ENCODE measurements at places on chromosomes 1 and 21.

- DNase-seq, result peak; percentile 67
Measured at GRCh38 chr21:35575280-35575915, 484.9 kb downstream of the SETD4 start.

GRCh38 chr1:153348511-153349362 lies at the start of gene PGLYRP4:
Gene PGLYRP4, minus strand, starts transcription at chr1:153348841. Its CDS starts 909 bp downstream, at chr1:153347932.
- no peak for DNase-seq

GRCh38 chr1:36628804-36629203 lies 146.1 kb upstream of the CSF3R start:
- no peak for DNase-seq

DNA sequence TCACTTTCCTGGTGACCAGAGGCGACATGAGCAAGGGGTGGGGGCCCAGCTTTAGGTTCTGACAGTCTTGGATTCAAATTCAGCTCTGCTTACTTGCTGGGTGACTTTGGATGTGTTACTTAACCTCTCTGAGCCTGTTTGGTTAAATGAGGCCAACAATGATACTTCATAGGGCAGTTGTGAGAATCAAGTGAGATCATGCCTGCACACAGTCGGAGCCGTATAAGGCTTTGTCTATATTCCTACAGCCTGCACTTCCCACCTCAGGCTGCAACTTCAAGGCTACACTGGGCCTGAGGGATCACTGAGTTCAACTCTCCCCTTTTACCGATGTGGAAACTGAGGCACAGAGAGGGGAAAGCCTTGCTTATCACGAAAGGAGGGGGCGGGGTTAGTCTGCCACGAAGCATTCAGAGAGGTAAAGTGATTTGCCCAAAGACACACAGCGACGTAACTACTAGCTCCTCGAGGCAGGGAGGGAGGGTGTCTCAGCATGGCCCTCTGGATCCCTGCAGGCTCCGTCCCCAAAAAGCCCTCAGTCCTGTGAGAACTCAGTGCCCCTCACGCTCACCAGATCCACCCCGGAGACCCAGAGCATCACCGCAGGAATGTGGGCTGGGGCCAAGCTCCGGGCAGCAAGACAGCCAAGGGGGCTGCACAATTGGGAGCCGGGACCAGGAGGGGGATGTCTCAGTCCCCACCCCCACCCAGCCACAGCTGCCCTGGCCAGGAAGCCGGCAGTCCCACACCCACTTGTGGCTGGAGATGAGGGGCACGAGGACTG lies 25.0 kb downstream of the SDC3 start:
- no peak for DNase-seq

DNA sequence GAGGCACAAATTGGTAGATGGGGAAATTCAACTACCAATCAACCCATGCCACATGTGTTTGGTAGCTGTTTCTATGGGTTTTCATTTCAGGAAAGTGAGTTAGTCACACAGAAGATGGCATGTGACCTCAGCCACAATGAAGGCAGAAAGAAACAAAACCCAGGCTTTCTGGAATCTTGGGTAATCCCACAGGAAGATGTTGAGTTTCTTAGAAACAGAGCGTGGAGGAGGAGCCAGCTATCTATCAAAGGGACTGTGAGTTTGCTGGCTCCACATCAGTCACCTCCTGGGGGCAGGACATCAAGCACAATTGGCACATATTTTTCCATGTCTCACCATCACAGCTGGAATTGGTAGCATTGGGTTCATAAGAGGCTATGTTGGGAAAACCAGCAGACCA lies 188.9 kb upstream of the PLXNA2 start:
- peak; percentile 40 for DNase-seq

DNA sequence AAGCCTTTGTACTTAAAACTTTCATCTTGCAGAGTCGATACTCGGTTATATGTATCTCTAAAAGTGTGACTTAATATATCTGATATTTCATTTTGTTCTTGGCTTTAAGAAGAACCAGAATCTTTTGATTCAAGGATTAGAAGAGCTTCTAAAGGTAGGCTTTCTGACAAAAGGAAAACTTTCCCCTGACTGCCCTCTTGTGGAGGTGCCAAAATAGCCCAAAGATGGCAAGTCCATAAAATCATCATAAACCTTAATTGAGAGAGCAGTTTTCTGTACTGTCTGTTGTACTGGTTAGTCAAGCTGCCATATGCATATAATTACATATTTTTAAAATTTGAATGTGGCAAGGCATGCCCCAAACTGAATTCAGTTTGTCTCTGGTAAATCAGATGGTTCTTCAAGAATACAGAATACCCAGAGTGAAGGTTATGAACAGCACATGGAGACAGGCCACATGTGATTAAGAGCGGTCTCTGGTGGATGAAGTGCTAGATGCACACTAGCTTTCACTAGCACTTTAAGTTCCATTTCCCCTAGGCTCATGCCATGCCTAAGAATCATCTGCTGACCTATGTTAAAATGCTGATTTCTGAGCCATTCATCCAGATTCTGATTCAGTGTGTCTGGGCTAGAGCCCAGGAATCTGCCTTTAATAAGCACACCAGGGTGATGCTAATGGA lies 27.7 kb upstream of the ELAVL4 start:
- DNase-seq, result no peak

GRCh38 chr1:27773826-27774445 lies 917 bp downstream of the STX12 start:
- DNase-seq, result peak; percentile 59

- DNase-seq, result no peak
Measured at GRCh38 chr1:4681026-4681425, 26.6 kb downstream of the AJAP1 start.

DNA sequence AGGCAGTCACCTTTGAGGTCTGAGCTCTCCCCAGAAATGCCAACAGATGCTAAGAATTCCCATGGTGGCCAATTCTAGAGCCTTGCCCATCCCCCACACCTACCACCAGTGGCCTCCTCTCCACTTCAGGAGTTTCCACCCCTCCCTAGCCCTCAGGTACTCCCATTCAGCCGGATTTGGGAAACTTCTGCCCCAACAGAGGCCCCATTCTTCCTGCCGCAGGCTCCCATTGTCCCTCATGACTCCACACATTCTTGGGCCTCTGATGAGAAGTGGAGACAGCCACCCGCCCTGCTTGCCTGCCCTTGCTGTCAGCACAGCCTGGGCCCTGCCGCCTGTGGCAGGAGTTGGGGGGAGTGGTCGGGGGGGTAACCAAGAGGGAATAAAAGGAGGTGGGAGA lies 4.6 kb downstream of the BLACAT1 start:
- no peak for DNase-seq

GRCh38 chr1:36612881-36613280 lies 130.2 kb upstream of the CSF3R start:
- no peak for DNase-seq

DNA sequence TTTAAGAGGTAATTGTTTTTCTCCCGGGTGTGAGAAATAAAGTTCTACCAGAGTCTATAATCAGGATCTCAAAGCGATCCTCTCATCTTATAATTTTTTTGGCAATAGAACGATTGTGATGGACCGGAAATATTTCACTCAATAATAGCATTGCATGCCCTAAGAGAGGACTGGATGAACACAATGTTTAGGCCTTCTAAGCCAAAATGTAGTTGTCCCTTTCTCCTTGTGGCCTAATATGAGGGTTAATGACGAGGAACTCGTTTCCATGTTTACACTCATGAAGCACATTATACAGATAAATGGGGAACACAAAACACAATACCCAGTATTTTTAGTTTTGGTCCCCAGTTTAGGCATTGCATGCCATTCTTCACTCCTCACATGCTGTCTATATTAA lies 5.9 kb downstream of the TBX15 start:
- DNase-seq, result no peak

DNA sequence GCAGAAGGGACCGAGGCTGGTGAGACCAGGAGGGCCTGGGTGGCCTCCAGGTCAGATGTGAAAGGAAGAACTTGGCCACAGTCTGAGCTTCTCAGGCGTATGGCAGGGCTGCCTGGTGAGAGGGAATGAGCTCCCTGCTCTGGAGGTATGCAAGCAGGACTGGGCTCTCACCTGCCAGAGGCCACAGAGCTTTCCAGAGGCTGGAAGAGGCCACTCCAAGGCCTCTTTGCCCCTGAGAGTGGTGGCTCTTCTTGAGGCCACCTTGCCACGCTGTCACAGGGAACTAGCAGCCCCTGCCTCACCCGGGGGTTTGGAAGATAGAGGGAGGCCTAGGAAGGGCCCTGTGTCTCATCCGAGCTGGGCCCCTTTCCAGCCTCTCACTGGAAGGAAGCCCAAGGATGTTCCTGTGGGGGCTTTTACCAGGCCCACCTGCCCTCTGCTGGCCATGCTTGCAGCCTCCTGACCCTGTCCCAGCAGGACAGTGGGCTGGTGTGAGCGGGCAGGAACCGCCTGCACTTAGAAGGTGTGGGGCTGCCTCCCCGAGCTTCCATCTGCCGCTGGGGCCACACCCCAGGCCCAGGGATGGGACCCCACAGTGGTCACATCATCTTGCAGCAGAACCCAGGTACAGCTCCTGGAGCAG lies 10.0 kb downstream of the PCSK9 start:
- DNase-seq, result no peak

GRCh38 chr1:64312431-64312830 lies 109.0 kb downstream of the UBE2U start:
- DNase-seq, result no peak

DNA sequence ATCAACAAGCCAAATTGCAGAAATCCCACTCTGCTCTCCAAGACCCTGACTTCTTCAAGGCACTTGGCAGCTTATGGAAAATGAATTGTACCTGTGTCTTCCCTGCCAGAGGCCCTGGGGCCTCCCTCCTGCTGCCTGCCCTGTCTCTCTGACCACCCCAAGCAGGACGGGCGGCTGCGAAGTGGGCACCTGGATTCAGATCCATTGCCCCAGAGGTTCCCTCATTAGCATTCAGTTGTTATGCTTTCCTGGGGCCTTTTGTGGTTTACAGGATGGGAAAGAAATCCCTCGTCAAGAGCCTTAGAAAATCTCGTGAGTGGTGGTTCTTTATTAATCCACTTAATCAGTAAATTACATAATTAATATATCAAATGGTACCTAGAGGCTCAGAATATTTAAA lies 179.3 kb downstream of the TNR start:
- no peak for DNase-seq

GRCh38 chr1:74463333-74463988 lies 49.0 kb downstream of the LRRC53 start:
- peak; percentile 5 for DNase-seq

GRCh38 chr1:43930168-43930948 lies 3.2 kb upstream of the ARTN start:
- DNase-seq, result no peak

DNA sequence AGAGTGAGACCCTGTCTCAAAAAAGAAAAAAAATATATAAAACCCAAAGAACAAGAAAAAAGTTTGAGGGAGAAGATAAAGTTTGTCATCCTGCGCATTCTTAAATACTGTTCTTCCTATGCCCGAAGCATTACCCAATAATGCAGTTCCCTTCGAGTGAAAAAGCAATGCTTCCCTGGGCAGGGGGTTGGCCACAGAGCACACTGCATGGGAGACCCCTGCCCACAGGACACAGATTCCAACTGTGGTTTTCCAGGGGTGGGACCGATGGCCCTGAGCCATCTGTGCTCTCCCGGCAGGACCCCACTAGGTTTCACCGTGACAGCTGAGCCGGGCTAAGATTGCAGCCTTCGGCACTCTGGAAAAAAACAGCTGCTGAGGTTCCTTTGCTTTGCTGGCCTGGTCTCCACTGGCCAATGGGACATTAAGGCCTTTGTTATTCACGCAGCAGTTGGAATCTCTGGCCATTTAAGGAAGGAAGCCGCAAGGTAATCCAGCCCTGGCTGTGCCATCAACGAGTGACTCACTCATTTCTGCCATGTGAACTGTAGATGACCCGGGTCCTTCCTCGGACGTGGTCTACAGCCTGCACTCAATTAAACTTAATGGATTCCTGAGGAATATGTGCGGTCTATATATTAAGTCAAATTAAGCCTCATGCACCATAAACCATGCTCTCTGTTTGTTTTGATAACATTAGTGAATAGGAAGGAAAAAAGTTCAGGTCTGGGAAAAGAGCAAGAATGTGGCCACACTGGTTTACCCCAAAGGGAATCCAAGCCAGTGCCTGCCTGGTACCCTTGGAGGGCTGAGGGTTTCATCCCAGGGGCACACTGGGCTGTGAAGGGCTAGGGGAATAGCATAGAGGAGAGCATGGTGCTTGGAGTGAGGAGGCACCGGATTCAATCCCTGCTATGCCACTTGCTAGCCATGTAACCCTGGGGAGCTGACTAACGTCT lies 163.2 kb downstream of the ZBTB18 start:
- DNase-seq, result peak; percentile 93

DNA sequence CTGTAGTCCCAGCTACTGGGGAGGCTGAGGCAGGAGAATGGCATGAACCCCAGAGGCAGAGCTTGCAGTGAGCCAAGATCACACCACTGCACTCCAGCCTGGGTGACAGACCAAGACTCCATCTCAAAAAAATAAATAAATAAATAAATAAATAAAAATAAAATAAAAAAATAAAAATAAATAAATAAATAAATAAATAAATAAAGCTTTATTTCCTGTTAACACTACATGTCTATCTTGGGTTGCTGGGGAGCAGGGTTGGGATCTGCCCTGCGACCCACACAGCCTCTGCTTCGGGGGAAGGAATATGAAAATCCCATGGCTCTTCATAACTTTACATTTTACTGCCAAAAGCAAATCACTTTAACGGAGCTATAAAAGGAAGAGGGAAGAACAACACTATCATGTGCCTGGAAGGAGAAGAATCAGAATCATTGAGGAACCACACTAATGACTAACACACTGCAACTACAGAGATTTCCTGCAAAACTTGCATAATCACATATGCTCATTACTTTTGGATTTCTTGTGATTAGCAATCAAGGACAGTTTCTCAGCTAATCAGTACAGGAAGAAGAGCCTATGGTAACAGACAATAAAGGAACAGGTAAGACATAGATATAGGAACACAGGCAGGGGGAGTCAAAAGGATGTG lies 72.8 kb upstream of the CD55 start:
- no peak for DNase-seq

- DNase-seq, result no peak
Measured at GRCh38 chr1:17887661-17888371, 132.7 kb downstream of the ACTL8 start.

DNA sequence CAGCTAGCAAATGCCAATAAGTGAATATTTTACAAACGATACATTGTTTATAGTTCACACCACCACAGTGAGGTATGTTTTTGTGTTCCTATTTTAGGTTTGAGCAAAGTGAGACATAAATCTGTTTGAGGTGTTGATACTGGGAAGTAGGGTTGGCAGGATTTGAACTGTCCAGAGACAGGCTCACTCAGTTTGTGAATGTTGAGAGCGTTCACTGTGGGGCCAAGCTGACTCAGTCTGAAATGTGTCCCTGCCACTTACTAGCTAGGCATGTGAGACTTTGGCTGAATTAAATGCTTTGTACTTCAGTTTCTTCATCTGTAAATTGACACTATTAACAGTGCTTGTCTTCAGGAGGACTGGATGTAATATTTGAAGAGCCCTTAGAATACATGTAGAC lies 35.1 kb downstream of the DIRAS3 start:
- DNase-seq, result no peak

DNA sequence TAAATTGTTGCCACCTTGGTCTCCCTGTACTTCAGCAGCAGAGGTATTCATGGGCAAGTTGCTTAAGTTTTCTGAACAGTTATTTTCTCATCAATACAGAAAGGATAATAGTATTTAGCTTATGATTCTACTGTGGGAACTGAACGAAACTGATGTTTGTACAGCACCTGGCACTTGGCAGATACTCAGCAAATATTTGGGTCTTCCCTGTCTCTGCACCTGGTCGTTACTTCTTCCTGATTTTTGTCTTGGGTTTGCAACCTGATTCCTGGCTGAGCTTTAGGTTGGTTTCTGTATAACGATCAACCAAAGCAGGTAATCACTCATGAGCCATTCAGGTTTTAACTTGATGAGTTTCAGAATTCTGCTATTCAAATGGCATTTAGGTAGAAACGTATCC lies 490.6 kb downstream of the KIF26B start:
- no peak for DNase-seq

- DNase-seq, result no peak
Measured at GRCh38 chr21:41776778-41777177, 9.9 kb upstream of the RIPK4 start.

Measured in adipocyte (in vitro differentiated cells).